Mesendoderm (in vitro differentiated cells): ENCODE measurements at places on chromosomes 11 and 22.
A peak's percentile ranks its signal among the peaks of the same experiment; 100 is the strongest.

- DNase-seq: no peak
Measured at GRCh38 chr11:106714199-106714598, 304.1 kb downstream of the GUCY1A2 start.

GRCh38 chr22:19708321-19709011, 5.8 kb upstream of the SEPTIN5 start:
- DNase-seq: no peak

DNA sequence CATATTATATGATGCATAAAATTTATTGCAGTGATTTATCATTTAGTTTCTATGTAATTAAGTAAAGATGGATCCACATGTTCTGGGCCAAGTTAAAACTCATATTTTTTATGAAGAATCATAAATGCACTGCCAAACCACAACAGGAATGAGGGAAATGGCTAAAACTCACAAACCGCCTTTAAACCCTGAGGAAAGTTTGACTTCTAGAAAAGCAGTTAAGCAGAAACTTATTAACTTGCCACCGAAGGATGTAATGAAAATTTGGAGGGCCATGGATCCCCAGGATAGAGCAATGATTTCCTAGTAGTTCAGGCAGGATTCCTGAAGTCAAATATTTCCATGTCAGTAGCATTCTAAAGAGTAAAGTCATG, 218.3 kb upstream of the CTSC start:
- no peak for DNase-seq

- no peak for DNase-seq
Measured at GRCh38 chr22:44522526-44523170, 24.6 kb upstream of the RTL6 start.

GRCh38 chr11:2143799-2144543, 4.8 kb upstream of the IGF2 start:
- DNase-seq: no peak

DNA sequence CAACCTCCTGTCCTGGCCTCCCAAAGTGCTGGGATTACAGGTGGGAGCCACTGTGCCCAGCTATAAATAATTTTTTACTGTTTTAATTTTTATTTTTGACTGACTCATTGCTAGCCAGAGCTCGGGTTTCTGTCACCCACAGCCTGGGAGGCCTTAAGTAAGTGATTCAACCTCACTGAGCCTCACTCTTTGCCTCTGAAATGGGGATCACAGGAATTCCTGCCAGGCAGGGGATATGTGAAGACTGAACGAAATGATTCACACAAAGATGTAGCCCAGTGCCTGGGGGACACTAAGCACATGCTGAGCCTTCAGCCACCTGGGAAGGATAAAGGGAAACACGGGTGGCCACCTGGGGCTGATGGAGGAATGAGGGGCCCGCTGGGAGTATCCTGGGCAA, 3.8 kb upstream of the LRRC74B start:
- DNase-seq: no peak

- DNase-seq: no peak
Measured at GRCh38 chr11:1737080-1737757, 13.2 kb downstream of the IFITM10 start.

- peak; percentile 70 for DNase-seq
Measured at GRCh38 chr22:22576244-22576988, 17.4 kb upstream of the PRAME start.

GRCh38 chr11:17525570-17525969, 18.6 kb downstream of the USH1C start:
- no peak for DNase-seq

GRCh38 chr11:76683161-76684095, 12.9 kb upstream of the LRRC32 start:
- DNase-seq: no peak

DNA sequence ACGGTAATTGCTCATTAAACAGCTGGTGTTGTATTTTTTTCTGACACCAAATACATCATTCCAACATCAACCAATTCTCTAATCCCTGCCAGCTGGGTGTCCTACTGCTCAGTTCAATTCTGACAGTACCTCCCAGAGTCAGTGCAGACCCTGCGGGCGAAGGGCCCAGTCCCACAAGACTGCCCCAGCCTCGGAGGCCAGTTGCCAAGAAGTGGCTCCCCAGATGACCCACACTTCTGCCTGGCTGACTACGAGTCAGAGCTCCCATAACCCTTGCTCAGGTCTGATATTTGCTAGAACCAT, 147.2 kb downstream of the CTTN start:
- no peak for DNase-seq

GRCh38 chr22:47297261-47298016, 535.0 kb downstream of the TBC1D22A start:
- DNase-seq: no peak

DNA sequence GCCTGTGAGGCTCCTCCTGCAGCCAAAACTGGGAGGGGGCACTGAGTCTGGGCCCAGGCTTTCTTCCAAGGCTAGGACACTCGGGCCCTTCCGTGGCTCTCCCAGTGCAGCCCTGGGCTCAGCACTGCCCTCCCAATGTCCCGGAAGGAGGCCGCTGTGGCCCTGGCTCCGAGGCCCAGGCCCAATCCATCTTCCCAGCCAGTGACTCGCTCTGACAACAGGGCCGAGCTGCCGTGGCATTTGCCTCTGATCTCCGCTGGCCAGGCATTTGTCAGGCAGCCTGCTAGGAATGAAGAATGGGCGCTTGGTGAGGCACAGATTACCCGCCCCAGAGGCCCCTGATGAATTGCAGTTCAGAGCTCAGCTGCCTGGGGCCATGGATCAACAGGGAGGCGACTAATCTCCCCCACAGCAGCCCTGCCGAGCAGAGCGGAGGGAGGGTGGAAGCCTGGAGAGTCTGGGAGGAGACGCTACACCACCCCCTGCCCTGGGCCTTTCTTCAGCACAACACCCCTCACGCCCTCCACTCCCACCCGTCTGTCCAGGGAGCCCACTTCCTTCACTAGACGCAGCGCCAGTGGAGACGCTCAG, 8.3 kb downstream of the FXYD2 start:
- DNase-seq: peak; percentile 95

DNA sequence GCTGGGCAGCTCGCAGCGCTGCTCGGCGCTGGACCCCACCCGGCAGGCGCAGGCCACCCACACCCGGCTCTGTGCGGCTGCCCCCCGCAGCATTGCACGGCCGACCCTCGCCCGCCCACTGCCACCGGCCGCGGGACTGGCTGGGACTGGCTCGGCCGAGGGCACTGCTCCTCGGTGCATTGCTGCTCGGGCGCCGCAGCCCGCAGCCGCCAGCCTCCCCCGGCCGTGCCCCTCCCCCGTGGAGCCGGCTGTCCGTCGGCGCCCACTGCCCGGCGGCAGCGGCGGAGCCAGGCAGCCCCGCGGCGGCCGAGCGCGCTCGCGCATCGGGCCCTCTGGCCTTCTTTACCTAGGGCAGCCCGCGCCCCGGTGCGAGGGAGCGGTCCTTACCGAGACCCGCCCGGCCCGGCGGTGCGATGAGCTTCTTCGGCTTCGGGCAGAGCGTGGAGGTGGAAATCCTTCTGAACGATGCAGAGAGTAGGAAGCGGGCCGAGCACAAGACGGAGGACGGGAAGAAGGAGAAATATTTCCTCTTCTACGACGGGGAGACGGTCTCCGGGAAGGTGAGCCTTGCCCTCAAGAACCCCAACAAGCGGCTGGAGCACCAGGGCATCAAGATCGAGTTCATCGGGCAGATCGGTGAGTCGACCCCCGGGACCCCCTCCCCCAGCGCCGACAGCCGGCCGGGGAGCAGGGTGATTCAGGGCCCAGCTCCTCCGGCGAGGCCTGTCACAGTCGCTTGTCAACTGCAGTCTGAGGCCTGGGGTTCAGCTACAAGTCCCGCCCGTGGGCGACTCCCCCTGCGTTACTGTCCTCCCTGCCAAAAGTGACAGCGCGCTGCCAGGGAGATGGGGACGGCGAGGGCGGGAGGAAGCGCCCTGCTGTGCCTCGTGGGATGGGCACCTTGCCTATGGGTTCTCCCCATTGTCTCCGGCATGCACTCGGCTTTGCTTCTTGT, 516 bp downstream of the VPS26B start:
- DNase-seq: peak; percentile 38

DNA sequence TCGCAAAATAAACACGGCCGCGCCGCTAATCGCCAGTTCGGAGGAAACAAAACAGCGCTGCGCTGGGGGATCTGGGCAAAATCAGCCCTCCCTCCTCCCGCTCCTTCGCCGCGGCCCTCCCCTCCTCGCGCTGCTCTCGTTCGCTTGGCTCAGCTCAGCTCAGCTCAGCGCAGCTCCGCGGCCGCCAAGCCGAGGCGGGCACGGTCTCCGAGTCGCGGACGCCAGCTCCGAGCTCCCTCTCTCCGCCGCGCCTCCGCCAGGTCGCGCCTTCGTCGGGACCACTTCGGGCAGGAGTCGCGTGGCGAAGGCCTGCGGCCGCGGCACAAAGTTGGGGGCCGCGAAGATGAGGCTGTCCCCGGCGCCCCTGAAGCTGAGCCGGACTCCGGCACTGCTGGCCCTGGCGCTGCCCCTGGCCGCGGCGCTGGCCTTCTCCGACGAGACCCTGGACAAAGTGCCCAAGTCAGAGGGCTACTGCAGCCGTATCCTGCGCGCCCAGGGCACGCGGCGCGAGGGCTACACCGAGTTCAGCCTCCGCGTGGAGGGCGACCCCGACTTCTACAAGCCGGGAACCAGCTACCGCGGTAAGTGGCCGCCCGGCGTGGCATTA, at the start of gene SPON1:
TSS of gene SPON1 (plus strand) at position 162 of the 607 bp plus-strand sequence. CDS start at position 344, 182 bp downstream.
- DNase-seq: peak; percentile 87

GRCh38 chr11:69770540-69770939, 4.6 kb downstream of the FGF4 start:
- peak; percentile 71 for DNase-seq

- no peak for DNase-seq
Measured at GRCh38 chr11:128208329-128209137, 378.8 kb downstream of the ETS1 start.

- peak; percentile 82 for DNase-seq
Measured at GRCh38 chr11:57458060-57458409, 2.3 kb upstream of the RTN4RL2 start.

DNA sequence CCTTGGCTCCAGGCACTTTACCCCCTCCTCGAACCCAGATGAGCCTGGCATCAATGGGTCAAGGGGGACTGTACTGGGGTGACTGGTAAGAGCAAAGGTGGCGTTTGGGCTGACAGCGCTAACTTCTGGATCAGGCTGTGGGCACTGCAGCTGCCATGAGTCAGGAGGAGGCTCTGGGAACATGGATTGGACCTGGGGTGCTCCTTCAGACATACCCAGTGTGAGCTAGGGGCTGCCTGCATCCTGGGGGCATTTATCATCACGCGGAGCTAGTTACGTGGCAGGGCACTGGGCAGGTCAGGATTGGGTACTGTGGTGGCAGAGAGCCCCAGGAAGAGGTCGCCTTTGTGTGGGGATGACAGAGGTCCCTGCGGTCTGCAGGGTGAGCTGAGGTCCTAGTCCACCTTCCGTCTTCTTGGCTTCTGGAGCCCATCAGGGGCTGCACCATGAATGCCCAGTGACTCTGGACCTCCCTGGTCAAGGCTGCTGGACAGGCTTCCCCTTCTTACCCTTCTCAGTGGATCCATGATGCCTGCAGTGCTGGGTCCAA, 13.1 kb downstream of the GRIK4 start:
- no peak for DNase-seq

DNA sequence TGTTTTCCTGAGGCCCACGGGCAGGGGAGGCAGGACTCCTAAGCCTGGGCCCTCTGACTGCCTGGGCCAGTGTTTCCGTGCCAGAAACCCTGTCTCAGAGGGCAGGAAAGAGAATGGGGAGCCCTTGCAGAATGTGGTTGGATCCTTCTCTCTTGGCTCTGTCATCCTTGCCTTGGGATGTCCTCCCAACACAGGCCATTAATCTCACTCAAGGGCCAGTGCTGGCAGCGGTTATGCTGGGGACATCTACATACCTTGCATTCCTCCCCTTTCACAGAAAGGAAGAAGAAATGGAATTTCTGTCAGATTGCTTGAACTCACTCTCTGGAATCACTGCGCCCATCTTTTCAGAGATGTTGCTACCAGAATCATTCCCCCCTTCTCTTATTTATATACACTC, 296.9 kb downstream of the KIRREL3 start:
- peak; percentile 39 for DNase-seq

DNA sequence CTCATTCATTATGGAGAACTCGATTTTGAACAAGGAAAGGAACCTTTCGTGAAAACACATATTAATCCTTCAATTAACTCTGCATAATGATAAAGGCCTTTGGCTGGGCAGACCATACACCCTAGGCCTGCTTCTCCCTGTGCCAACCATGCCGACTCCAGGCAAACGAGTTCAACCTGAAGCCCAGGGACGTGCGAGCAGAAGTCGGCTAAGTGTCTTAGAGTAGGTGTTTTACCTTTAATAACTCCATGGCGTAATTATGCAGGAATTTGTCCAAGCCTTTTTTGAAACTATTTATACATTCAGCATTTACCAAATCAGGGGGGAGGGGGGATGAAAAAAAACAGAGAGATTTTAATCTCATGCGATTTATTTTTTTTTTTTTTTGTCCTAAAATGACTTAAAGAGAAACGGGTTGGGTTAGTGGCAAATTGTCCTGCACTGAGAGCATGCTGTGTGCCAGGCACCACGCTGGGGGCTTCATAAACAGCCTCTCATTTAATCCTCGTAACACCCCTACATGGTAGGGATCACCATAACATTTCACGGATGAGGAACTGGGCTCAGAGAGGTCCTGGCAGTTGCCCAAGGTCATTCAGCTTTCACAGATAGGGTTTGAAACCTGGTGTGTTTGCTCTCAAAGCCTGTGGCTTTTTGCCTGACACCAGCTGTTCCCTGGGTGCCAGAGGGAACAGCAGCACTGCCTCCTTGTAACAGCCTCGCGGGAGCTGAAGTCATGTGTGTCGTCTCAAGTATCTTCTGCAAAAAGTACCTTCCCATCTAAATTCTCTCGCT, 423.9 kb downstream of the MN1 start:
- no peak for DNase-seq

DNA sequence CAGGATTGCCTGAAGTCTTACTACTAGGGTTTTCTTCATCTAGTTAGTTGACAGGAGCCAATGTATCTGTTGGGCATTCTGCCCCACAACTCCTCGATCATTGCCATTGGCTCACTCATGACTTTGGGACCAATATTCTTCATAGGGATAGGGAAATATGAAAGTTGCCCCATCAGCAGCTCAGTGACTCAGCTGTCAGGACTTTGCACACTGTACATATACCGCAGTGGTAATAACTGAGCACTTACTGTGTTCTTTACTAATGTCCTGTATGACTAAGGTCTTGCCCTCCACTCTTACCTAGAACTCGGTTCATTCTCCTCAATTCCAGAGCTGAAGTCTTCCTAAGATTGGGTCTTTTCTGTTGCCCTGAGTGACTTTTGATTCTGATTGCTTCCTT, 46.8 kb upstream of the PGR start:
- DNase-seq: no peak

DNA sequence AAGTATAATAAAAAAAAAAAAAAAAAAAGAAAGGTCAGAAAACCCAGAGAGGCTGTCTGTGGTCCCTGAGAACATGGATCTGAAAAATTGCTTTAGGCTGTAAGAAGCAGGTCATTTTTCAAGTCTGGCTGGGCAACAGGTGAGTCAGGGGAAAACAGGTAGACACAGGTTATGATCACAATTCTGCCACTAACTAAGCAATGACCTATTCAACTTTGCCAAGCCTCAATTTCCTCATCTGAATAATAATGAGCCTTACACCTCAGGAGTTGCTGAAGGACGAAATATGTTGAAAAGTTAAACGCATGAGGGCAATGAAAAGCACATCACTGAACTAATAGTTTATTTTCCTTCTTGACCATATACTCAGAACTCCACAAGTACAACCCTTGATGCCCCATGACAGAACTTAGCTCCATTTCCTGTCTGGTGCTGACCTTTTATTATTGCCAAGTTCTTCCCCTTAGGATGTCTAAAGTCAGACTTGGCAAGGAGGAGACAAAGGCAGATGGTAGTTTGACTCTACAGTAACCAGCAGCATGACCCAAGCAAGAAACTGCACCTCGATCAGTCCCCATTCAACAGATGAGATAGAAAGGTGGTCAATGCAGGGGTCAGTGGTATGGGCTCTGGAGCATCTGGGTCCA, 93.6 kb downstream of the SYN3 start:
- DNase-seq: no peak
